ENCODE measurements at places on chromosomes 16 and 17.

GRCh38 chr16:85697431-85697830, 8.7 kb upstream of the GINS2 start:
- DNase-seq = no peak

GRCh38 chr17:59783221-59784047, 76.0 kb downstream of the VMP1 start:
- DNase-seq = no peak

- no peak for DNase-seq
These were observed 5.1 kb downstream of the ZFPM1 start for GRCh38 chr16:88458039-88458772.

GRCh38 chr16:81539009-81539758, 94.6 kb downstream of the CMIP start:
- no peak for DNase-seq

GRCh38 chr17:42913522-42913921, 12.9 kb downstream of the G6PC1 start:
- DNase-seq = no peak

GRCh38 chr17:73901249-73901648, 257.0 kb upstream of the SDK2 start:
- DNase-seq = no peak

- no peak for DNase-seq
These were observed 56.2 kb downstream of the SNX11 start for GRCh38 chr17:48163809-48164208.

GRCh38 chr16:19858340-19859018, 26.2 kb downstream of the GPRC5B start:
- DNase-seq = no peak

- no peak for DNase-seq
These were observed 23.8 kb downstream of the SLC12A3 start for GRCh38 chr16:56888806-56889205.

GRCh38 chr17:78347453-78347852, 12.4 kb downstream of the SOCS3 start:
- no peak for DNase-seq

DNA sequence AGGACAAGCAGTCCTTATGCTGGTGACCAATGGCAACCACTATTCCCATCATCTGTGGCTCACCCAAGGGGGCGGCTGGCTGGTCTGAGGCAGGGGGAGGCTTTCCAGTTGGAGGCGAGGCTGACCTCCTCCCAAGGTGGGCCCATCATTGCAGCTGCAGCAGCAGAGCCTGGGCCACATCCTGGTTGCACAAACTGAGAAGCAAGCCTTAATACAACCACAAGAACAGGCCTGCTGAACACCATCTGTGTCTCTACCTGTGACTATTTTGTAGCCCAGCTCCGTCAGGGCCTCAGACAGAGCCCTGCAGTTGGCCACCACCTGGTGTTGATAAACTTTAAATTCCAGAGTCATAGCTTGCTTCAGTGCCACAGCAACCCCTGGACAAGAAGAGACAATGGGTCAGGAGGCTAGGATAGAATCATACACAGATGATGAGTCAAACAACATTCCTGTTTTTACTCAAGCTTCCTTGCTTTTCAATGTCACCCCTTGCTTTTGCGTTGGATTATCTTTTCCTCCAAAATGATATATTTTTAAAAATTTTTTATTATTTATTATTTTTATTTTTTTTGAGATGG, 17.9 kb downstream of the SMCR8 start:
- DNase-seq = no peak

DNA sequence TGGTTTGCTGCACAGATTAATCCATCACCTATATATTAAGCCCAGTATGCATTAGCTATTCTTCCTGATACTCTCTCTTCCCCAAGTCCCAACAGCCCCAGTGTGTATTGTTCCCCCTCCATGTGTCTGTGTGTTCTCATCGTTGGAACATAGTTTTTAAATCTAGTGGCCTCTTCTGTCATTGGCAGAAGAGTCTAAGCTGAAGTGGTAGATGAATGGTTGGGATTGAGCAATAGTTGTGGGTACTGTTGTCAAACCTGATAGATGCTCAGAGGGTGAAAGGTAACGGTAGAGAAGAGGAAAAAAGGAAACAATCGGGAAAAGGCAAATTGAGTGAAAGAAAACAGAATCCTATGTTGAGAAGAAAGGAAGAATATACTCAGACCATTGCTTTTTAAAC, 29.9 kb downstream of the MAP3K3 start:
- DNase-seq = no peak

DNA sequence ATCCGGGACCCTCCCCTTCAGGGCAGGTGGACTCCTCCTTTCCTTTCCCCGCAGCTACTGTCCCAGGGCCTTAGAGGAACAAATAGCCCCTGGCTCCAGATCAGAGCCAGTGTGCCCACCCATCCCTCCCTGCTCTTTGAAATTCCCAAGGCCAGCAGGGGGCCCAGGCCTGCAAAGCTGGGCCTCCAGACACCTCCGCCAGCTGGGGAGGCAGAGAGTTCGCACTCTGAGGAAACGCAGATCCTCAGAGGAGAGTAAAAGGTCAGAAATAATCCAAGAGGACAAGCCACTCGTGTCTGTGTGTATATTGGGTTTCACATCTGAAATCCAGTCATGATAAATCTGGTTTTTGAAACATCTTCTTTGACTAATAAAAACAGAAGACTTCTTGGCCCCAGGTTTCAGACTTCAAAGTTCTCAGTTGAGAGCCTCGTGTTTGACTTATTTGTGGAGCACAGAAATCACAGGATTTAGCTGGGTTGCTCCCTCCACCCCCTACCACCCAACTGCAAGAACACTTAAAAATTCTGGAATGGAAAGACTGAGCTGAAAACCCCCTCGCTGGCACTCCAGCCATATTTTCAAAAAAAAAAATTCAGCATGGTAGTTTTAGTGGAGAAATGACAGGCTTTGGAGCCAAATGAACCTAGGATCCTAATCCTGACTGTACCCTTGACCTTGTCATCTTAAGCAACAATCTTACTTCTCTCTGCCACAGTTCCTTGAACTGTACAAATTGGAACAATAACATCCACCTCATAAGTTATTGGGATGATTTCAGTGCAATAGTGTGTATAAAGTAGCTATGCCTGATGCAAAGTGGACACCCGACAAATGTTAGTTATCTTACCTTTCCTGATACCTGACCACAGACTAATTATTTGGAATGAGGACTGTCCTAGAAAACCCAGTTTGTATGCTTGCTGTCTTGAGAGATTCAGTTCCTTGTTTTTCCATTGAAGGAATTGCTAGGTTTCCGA, 44.5 kb upstream of the TBX2 start:
- DNase-seq = no peak

- peak; percentile 69 for DNase-seq
These were observed 32.6 kb upstream of the TAC4 start for GRCh38 chr17:49880291-49881053.

GRCh38 chr17:42844271-42844670, at the start of gene AOC2:
Gene AOC2, plus strand, starts transcription at chr17:42844580. Its CDS starts 47 bp downstream, at chr17:42844627.
- DNase-seq = no peak

DNA sequence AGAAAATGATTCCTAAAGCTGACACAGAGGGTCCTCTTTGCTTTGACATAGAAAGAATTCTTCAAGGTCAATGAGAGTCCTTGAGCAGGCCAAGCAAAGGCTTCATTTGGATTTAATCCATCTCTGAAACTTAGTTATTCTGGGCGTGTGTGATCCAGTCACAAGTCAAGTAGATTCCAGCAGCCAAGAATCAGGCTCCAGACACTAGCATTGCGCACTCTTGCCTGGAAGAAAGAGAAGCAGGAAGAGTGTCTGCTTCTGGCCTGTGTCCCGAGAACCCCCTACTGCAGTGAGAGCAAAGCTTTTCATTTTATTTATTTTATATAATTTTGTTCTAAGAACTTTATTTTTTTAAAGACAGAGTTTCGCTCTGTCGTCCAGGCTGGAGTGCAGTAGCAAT, 88.2 kb upstream of the CACNG5 start:
- no peak for DNase-seq

GRCh38 chr16:11624636-11625607, 38.2 kb upstream of the LITAF start:
- DNase-seq = no peak

DNA sequence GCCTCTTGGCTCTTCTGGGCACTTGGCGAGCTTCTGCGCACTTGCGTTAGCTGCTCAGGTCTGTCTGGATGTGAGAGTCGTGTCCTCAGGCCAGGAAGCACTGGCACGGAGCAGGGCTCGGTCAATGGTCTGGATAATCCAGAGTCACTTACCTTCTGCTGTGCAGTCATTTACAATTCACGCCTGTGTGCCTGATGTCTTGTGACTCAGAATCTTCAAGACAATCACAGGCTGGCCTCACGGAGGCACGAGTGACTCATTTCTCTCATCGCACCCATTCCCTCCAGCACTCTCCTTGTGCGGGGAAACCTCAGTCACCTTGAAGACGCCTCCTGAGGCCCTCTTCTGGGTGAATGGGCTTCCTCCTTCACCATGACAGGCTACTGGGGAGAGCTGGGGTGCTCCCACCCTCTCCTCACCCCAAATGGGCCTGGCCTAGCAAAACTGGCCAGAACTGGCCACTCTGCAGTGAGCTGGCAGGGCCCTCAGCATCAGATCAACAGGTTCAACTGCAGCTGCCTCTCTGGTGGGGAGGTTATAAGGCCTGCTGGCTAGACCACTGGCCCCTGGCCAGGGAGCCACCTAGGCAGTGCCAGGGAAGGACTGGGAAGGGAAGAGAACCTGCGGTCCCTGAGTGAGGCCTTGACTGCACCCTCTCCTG, 1.9 kb upstream of the CAPN15 start:
- DNase-seq = peak; percentile 42

DNA sequence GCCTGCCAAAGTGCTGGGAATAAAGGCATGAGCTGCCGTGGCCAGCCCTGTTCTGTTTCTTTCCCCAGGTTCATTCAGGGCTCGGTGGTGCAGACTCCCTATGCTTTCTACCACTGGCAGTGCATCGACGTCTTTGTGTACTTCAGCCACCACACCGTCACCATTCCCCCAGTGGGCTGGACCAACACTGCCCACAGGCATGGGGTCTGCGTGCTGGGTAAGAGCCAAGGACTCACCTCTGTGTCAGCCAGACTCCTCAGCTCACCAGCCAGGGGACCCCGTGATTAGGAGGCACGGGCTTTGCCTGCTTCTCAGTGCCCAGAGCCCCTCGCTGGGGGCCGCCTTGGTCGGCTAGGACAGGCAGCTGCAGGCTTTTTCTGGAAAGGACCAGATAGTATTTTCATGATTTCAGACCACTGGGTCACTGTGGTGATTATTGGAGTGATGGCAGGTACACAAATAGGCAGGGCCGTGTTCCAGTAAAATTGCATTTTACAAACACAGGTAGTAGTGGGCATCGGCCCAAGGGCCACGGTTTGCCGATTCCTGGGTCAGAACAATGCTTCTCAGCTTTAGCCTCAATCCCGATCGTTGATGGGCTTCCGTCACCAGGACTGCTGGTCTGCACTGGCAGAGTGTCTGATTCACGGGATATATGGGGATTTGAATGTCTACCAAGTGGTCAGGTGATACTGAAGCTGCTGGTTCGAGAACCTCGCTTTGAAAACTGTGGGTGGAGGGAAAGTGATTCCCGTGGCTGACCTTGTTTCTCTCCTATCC, 5.0 kb downstream of the ENGASE start:
- no peak for DNase-seq

GRCh38 chr17:58336456-58337209, 8.0 kb upstream of the TSPOAP1 start:
- no peak for DNase-seq
